ENCODE measurements at places on chromosomes 7 and 10.
A peak's percentile ranks its signal among the peaks of the same experiment; 100 is the strongest.

DNA sequence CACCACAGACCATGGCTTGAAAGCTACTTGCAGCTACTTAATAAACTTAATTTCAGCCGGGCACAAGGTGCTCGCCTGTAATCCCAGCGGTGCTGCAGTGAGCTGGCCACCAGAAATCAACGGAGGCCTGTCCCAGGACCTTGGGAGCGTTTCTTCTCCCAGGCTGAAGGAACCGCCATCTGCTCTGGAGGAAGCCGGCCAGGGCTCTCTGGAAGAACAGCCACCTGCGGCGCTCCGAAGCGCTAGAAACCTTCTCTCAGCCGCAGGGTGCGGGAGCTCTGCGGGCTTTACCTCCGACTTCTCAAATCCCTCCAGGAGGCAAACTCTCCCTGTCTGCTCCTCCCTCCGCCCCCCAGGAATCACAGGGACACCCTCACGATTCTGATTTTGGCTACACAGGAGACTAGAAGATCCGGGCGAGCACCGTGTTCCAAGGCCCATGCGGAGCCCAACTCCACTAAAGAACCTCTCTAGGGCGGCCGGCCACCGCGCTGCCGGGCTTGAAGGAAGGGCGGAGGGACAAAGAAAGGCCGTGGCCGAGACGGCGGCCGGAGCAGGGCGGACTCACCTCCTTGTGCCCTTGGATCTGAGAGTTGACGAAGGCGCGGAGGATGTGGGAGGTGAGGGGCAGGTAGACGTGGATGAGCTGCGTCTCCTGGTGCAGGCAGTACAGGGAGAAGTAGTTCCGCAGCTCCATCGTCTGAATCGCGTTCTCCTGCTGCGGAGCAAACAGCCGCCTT is 14.4 kb downstream of the NUDT1 start:
- DNase-seq, result no peak
- no peak overlapping the region for H3K27ac ChIP-seq
- no peaks in the 10 kb centered on the region for H3K27me3 ChIP-seq
- peaks cover 3% of the 10 kb centered on the region for H3K4me1 ChIP-seq
- no peak overlapping the region for H3K4me3 ChIP-seq

- H3K27ac ChIP-seq, result peak overlapping the region; percentile 14
- no peaks in the 10 kb centered on the region for H3K27me3 ChIP-seq
- DNase-seq, result peak; percentile 18
- peaks cover 17% of the 10 kb centered on the region for H3K36me3 ChIP-seq
- H3K4me1 ChIP-seq, result peaks cover 6% of the 10 kb centered on the region
Measured at GRCh38 chr7:43872406-43873110, 3.2 kb upstream of the MRPS24 start.

- no peaks in the 10 kb centered on the region for H3K36me3 ChIP-seq
- no peak overlapping the region for H3K27ac ChIP-seq
- H3K4me3 ChIP-seq, result no peak overlapping the region
Measured at GRCh38 chr10:110404825-110405224, 92.9 kb upstream of the DUSP5 start.

- H3K4me1 ChIP-seq, result no peaks in the 10 kb centered on the region
- no peak for DNase-seq
- H3K4me3 ChIP-seq, result no peak overlapping the region
- H3K36me3 ChIP-seq, result no peaks in the 10 kb centered on the region
- no peaks in the 10 kb centered on the region for H3K27me3 ChIP-seq
- H3K27ac ChIP-seq, result no peak overlapping the region
Measured at GRCh38 chr10:122435212-122435827, 19.1 kb upstream of the ARMS2 start.

- H3K36me3 ChIP-seq, result no peaks in the 10 kb centered on the region
- no peak overlapping the region for H3K27ac ChIP-seq
- no peak for DNase-seq
- no peaks in the 10 kb centered on the region for H3K27me3 ChIP-seq
- no peaks in the 10 kb centered on the region for H3K4me1 ChIP-seq
Measured at GRCh38 chr10:71059054-71059818, 153.1 kb upstream of the UNC5B start.

DNA sequence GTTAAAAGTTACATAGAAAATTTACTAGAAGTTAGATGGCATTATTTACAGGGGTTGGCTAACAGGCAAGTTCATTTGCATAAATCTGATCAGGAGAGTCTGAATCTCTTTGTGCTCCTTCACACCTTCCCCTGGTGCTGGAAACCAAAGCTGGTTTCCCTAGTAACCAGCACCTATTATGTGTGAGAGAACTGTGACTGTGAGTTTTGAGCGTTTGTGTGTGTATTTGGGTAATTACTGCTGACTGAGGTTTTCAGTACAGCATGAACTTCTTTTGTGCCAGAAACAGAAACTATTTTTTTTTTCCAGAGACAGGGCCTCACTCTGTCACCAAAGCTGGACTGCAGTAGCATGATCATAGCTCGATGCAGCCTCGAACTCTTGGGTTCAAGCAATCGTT is 10.3 kb upstream of the IFIT1B start:
- H3K4me1 ChIP-seq, result peaks cover 13% of the 10 kb centered on the region
- no peaks in the 10 kb centered on the region for H3K36me3 ChIP-seq
- H3K4me3 ChIP-seq, result no peak overlapping the region
- DNase-seq, result no peak

DNA sequence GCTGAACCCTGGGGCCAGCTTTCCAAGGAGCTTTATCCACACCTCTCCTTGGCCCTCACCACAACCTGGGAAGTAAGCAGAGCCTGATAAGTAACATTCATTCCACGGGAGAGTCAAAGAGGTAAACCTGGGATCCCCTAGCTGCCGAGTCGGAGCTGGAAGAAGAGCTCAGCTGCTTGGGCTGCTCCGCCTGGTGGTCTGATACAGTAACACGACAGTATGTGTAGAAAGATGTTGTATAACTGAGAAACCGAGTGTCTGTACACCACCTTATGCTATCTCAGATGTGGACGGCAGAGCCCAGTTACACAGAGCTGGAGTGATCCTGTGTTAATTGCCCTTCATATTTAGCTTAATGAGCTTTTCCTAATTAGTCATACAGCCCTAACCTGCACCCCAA is 151.3 kb upstream of the KMT2E start:
- H3K36me3 ChIP-seq, result no peaks in the 10 kb centered on the region
- no peak for DNase-seq
- H3K27me3 ChIP-seq, result no peaks in the 10 kb centered on the region
- H3K4me3 ChIP-seq, result no peak overlapping the region
- H3K27ac ChIP-seq, result no peak overlapping the region

DNA sequence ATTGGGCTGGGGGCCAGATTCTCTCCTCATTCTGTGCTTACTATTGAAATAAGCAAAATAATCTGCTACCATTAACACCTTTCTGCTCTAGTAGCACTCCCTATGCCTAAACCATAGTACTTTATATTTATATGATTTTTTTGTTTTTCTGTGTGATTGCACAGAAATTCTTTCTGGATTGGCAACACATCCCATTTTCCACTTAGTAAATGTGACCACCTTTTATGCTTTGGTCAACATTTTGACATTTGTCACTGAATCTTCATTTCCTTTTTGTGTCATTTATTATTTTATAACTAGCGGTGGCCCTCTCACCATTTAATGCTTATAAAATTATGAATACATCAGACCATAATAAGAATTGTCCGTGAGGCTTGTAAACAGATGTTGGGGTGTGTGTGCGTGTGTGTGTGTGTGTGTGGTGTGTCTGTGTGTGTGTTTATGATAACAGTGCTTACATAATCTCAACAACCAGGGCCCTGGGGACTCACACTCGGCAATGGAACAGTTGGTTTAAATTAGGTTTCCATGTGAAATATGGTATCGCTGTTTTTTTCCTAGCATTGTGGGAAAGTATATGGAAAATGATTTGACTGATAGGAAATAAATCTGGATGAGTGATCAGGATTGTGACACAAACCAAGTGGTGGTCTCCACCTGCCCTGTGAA is 138.9 kb downstream of the NOC3L start:
- H3K36me3 ChIP-seq, result no peaks in the 10 kb centered on the region
- H3K4me3 ChIP-seq, result no peak overlapping the region
- H3K27ac ChIP-seq, result peak overlapping the region; percentile 35

DNA sequence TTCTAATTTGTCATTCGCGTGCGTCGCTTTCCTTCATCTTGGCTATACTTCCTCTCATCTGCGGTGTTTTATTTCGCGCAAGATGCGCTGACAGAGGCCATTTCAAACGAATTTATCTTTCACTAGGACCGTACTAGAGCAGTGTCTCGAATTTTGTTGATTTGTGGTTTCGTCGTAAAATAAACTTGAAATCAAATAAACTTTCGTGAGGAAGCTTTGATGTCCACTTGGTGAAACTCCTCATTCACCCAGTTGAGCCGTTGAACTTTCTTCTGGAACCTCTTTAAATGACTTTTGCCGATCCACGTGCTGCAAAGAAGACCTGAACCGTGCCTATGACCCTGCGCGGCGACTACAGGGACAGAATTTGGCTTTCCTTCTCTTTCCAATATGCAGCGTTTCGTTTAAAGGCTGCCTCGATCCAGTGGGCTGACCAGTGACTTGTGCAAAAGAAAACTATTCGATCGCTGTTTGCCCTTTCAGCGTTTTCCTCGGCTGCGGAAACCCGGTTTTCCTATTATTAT is 163.9 kb upstream of the PPP1R3A start:
- H3K27ac ChIP-seq, result peak overlapping the region; percentile 99
- DNase-seq, result peak; percentile 56
- H3K4me1 ChIP-seq, result peaks cover 16% of the 10 kb centered on the region
- peak overlapping the region; percentile 46 for H3K4me3 ChIP-seq
- no peaks in the 10 kb centered on the region for H3K36me3 ChIP-seq

GRCh38 chr7:157602581-157602980 is 265.8 kb downstream of the DNAJB6 start:
- DNase-seq, result no peak
- no peaks in the 10 kb centered on the region for H3K36me3 ChIP-seq
- no peaks in the 10 kb centered on the region for H3K27me3 ChIP-seq
- H3K27ac ChIP-seq, result no peak overlapping the region

DNA sequence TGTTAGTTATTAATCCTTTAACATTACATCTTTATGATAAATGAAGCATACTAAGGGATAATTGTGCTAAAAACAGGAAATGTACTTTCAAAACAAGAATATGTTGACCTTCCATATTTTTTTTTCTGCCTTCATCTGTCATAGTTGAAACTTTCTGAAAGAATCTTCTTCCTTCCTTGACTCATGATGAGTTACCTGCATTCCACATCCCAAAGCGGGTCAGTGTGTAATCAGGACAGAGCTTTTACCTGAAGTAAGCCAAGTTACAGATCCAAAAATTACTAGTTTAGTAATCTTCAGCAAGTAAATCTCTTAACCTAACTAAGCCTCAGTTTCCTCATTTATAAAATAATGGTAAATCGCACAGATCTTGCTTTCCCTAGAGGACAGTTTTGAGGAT is 13.4 kb upstream of the ARL4A start:
- no peak overlapping the region for H3K4me3 ChIP-seq
- peaks cover 10% of the 10 kb centered on the region for H3K4me1 ChIP-seq
- H3K27me3 ChIP-seq, result no peaks in the 10 kb centered on the region

GRCh38 chr7:87427288-87427687 is 48.2 kb downstream of the ABCB4 start:
- H3K27ac ChIP-seq, result no peak overlapping the region
- no peaks in the 10 kb centered on the region for H3K4me1 ChIP-seq
- H3K4me3 ChIP-seq, result no peak overlapping the region

DNA sequence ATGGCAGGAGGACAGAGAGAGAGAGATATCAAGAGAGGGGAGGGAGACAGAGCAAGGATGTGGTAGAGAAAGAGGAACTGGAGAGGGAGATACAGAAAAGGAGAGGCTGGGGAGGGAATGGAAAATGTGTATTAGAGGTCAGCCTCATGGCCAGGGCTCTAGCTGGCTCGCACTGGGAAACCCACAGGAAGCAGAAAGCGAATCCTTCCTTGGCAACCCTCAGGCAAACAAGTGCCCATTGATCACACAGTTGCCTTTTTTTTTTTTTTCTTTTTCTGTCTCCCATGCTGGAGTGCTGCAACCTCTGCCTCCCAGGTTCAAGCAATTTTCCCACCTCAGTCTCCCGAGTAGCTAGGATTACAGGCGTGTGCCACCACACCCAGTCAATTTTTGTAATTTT is 391.2 kb downstream of the TYW1 start:
- H3K4me1 ChIP-seq, result no peaks in the 10 kb centered on the region
- no peaks in the 10 kb centered on the region for H3K36me3 ChIP-seq
- no peak overlapping the region for H3K27ac ChIP-seq

DNA sequence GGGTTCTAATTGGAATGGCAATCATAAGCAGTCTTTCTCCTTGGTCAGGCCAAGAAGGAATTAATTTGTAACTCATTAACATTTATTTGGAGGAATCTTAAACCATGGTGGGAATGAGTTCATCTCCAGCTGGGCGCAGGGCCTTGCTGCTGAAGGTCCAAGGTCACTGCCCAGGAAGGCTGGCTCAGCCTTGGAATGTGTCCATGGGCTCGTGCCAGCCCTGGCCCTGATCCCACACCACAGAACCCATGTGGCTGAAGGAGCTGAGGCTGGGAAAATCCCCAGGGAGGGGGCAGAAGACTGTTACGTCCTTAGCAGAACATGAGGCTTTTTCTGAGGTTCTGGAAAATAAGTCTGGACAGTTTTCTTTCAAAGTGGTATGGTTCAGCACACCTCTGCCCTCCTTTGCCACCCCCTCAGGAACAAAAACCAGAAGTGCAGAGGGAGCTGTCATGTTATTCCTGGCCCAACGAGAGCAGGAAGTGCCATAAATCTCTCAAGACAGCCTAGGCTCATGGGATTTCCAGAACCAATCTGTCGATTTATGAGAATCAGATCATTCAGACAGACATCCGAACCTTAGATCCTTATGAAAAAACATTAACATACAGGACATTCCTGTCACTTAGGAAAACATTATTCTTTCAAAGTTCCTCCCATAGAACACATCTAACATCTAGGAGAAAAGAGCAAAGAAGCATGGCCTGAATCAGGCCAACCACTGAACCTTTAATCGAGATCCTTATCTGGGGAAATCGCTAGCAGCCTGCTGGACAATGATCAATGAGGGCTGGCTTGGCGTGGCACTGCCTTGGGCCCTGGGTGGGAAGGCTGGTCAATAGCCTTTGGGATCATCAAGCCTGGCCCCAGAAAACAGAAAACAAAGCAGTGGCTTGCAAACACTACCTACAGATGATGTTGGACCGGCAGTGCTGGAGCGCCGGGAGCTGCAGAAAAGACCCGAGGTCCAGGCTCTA is 134.3 kb downstream of the TAX1BP1 start:
- no peak overlapping the region for H3K27ac ChIP-seq
- peak; percentile 86 for DNase-seq
- H3K4me1 ChIP-seq, result peaks cover 15% of the 10 kb centered on the region
- H3K27me3 ChIP-seq, result no peaks in the 10 kb centered on the region

DNA sequence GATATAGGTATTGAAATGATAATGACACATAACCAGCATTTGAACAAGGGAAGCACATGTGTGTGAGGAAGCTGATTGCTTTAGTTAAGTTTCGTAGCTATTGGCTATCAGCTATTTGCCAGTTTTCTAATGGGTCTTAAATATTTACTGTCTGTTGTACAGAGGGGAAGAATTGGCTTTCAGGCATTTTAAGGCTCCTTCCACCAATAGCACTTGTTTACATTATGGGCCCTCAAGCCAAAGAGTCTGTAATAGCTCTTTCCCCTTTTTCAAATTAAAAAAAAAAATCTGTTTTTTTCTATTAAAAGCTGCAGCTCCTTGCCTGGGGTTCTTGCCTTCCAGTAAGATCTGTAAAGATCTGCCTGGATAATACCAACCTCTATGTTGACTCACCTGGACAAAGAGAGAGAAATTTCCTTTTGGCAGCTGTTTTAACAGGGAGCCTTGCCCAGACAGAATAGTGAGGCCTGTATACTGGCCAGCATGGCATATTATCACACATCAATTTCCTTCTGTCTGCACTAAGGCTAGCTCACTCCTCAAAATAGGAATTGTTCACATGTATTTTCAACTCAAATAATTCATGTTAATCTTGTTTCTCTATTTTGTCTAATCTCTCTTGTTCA is 104.7 kb upstream of the LRGUK start:
- H3K27ac ChIP-seq, result no peak overlapping the region
- H3K36me3 ChIP-seq, result no peaks in the 10 kb centered on the region
- no peak overlapping the region for H3K4me3 ChIP-seq
- DNase-seq, result no peak

GRCh38 chr7:39299695-39300094 is 266.5 kb upstream of the YAE1 start:
- no peak overlapping the region for H3K27ac ChIP-seq
- H3K4me1 ChIP-seq, result no peaks in the 10 kb centered on the region
- no peaks in the 10 kb centered on the region for H3K27me3 ChIP-seq
